NAMALWA (cell line): ENCODE measurements at places on chromosomes 1 and 21.

DNA sequence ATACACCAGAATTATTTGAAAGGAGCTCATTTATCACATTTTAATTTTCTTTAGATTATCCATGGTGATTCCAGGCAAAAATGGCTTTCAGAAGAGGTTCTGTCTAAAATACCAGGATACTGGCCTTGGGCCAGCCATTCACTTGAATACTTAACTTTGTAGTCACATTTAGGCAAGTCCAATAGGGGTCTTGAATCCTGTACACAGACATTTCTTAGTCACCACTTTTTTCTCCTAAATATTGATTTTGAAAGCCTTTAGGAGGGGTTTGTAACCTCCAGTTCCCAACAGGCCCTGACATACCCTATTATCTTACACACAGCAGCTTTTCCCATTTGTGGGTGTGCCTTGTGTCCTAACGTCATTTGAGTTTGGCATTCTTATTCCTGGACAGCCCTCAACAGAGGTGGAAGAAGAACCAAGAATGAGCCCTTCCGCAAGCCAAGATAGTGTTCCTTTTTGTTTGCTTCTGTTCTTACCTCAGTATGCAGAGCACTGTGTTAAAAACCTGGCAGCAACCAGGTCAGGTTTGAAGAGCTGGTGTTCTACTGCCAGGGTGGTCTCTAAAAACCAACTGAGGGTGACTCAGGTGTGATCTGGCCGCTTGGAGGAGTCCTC, 19.5 kb downstream of the MAP3K7CL start:
- DNase-seq: no peak

- DNase-seq: no peak
These were observed 52.7 kb upstream of the ADARB1 start for GRCh38 chr21:45021428-45022347.

DNA sequence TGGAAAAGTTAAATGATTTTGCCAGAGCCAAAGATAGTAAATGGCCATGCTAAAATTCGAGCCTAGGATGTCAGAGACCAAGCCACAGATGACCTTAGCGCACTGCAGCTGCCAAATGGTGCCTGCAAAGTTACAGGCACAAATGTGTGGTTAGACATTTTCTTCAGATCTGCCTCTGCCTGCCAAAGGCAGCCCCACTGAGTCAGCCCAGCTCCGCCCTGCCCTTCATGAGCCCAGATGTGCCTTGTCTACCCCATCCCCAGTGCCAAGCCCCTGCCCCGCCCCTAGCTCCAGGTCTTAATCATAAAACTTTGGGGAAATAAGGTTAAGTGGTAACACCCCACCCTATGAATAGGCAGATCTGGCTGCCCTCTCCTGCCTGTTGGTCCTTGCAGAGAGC, 105.9 kb downstream of the DTL start:
- DNase-seq: no peak

DNA sequence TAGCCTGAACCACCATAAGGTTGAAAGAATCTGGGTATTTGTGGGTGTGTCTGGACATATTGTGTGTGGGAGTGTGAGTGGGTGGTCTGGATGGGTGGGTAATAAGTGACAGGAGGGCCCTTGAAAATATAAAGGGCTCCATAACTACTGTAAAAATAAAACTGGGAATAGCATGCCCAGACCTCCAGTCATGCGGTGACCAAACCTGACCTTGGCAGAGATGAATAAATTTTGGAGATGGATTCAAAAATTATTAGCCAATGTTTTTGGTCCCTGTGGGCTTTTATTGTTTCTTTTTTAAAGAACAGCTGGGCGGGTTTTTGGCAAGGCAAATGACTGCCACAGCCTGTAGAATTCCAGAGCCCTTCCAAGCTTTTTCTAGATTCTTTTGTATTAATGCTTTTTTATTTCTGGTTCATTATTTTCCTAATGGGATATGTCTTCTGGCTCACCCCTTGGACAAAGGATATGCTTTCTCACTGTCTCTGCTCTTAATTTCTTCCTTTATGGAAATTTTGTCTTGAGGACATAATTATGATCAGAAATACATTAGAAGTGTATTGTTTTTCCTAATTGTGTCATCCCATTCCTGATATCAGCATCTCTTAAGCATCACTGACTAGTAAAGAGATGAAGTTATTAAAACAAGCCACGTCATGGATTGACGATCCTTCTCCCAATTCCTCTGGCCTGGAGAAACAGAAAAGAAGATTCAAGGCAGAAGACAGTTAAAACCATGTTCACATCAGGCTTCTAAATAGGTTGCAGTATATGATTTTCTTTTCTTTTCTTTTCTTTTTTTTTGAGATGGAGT, 69.5 kb downstream of the NTMT2 start:
- DNase-seq: no peak

GRCh38 chr21:21712748-21713520, 714.7 kb downstream of the NCAM2 start:
- no peak for DNase-seq

GRCh38 chr1:214864896-214865688, 217.4 kb upstream of the KCNK2 start:
- no peak for DNase-seq

DNA sequence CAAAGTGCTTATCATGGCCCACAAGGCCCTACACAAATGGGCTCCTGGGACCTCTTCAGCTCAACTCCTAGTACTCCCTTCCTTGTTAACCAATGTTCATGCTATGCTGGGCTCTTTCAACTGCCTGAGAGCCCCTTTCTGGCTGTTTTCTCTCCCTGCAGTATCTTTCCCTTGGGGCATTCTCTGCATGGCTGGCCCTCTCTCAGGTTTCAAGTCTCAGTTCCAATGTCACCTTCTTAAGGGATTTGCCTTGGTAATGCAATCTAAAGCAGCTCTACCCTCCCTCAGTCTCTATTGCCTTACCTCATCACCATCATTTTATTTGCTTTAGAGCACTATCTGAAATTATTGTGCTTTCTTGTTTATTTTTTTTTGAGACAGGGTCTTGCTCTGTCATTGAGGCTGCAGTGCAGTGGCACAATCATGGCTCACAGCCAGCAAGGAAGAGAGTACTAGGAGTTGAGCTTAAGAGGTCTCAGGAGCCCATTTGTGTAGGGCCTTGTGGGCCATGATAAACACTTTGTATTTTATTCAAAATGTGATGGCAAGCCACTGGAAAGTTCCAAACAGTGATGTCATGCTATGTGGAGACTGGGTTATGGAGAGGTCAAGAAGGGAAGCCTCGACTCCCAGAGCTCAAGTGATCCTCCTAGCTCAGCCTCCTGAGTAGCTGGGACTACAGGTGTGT, 63.4 kb upstream of the SRSF10 start:
- no peak for DNase-seq

- no peak for DNase-seq
These were observed 192.8 kb downstream of the FCRL5 start for GRCh38 chr1:157359314-157360022.

DNA sequence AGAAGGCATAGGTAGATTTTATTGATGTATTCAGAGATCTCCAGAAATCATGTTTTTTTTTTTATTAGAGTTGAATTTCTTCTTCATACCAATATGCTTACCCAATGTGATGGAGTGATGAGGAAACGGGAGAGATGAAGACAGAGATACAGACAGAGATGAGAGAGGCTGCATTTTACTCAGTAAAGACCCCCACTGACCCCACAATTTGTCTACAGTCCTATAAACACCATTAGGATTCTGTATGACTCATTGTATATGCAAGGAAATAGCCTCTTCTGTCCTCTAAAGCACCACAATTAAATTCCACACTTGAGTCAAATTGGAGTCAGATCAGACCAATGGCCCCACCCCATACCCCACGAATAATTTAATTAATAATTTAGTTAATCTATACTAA, 44.0 kb downstream of the RUNX1 start:
- no peak for DNase-seq

DNA sequence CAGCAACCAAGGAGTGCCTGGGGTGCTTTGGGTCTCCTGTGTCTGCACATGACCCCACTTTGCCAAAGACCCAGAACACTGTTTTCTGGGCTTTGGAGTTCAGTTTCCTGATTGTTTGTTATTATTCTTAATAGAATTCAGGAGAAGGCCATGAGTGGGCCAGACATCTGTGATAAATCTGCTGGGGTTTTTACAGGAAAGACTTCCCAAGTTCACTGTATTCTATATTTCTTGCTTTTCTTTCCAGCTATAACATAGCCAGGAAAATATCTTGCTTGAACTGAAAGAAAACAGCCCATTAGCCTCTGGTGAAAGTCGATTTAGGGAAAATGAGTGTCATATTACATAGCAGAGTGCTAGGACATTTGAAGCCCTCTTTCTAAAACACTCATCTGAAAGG, 345.1 kb upstream of the USP24 start:
- DNase-seq: no peak

GRCh38 chr1:84971957-84972356, 25.0 kb downstream of the MCOLN2 start:
- DNase-seq: peak; percentile 37

GRCh38 chr1:161139766-161140165, 7.3 kb upstream of the DEDD start:
- DNase-seq: peak; percentile 79

DNA sequence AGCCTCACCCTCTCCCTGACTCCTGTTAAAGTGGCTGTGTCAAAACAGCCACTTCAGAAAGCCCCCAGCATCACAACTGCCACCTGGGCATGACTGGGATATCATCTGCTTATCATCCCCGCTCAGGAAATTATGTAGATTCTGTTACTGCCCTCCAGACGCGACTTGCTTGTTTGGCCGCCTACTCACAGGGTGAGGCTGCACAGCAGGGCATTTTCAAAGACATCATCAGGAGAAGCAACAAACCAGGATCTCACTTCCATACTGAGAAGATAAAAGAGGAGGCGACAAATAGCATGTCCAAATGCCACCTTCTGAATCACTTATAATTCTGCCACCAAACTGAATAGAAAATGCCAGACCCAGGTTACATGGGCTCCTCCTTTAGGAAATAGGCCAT, 94.8 kb downstream of the MIS18A start:
- DNase-seq: no peak

DNA sequence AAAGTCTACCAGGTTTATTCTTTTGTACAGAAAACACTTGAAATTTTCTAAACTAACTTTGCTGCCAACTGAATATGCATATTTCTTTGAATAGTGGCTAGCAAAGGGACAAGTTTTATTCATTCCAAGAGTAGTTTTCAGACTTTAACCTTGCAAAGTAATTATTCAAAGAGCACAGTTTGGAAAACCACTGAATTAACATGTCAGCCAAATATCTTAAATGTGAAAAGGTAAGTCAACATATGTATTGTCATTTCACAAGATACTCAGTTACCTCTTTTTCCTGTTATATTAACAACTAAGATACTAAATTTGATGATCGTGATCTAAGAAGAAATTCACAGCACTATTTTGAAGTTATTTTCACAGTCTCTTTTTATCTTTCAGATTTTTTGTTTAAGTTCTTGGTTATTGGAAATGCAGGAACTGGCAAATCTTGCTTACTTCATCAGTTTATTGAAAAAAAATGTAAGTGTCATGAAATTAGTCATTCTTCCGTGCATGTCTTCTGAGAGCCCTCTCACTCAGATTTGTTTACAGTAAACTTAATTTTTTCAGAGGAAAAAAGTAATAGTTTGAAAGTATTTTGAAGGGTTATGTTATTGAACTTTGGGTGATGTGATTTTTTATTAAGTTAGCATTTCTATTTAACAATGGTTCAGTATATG, 15.3 kb downstream of the RAB4A start:
- no peak for DNase-seq

- DNase-seq: no peak
These were observed 603.0 kb downstream of the MATN1 start for GRCh38 chr1:30120245-30121000.

GRCh38 chr21:45474323-45474950, 67.8 kb downstream of the SLC19A1 start:
- no peak for DNase-seq

GRCh38 chr1:204149635-204150565, 1.9 kb downstream of the ETNK2 start:
- no peak for DNase-seq

DNA sequence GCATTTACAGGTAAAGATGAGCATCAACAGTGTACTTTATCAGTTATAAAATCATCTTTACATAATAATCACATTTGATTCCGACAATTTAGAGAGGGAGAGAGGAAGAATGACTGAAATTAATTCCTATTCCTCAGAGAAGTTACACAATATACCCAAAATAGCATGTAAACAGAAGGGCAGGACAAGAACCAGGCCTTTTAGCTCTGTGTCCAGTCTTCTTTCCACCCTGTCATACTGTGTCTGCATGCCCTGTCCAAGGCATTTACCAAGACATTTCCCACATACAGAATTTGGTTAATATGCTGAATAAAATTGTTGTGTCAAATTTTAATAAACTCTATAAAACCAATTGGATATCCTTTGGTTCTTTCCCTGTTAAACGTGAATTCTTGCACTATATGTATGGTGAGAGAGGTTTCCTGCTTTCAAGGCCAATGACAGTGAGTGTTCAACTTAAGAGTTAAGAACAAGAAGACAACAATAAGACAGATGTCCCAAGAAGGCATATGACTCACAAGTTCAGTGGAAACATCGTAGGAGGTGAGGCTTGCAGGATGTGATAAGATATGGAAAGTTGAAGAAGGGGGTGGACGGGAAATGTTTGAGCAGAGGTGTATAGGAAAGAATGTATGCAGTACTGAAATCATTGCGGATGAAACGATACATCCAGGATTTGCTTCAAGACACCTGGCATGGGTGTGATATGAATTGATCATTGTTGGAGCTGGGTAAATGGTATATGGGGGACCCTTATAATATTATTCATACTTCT, 20.8 kb downstream of the LRRC8B start:
- DNase-seq: no peak

DNA sequence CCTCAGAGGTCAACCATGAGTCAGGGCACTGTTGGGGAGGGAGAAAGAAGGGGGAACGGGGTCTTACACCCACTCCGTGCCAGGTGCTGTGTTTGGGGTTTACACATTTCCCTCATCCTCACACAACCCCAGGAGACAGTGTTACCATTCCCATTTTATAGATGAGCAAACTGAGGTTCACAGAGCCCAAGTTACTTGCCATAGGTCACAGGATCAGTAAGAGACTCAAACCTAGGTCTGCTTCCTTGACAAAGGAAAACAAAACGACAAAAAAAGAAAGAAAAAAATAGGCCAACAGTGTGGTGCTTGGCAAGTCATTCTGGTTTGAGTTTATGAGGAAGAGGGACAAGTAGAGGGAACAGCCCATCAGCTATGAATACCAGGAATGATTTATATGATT, 16.3 kb upstream of the CDCP2 start:
- no peak for DNase-seq

- no peak for DNase-seq
These were observed 25.5 kb downstream of the TRPM2 start for GRCh38 chr21:44378646-44379514.

GRCh38 chr1:184535191-184535970, 148.6 kb downstream of the C1orf21 start:
- DNase-seq: no peak

DNA sequence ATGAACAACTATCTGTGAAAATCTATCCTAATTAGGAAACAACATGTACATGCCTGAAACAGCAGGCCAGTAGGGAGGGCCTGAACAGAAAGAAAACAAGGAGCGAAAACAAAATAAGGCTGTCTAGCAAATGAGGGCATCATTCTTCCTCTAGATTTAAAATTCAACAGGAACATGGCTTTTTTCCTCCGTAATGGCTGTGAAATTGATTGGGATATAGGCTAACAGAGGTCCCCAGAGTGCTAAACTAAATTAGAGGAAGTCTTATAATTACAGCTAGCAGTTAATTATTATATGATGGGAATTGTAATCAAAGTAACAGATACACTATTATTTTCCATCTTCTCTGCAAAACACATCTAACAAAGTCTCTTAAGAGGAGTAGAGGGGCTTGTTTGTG, 51.7 kb upstream of the TIAM1 start:
- no peak for DNase-seq

- DNase-seq: no peak
These were observed 20.8 kb upstream of the PIK3R3 start for GRCh38 chr1:46153228-46153627.
